ENCODE measurements at places on chromosomes 1 and 21.

DNA sequence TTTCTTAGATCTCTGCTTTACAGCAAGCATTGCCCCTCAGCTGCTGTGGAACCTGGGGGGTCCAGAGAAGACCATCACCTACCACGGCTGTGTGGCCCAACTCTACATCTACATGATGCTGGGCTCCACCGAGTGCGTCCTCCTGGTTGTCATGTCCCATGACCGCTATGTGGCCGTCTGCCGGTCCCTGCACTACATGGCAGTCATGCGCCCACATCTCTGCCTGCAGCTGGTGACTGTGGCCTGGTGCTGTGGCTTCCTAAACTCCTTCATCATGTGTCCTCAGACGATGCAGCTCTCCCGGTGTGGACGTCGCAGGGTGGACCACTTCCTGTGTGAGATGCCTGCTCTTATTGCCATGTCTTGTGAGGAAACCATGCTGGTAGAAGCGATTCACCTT is 33.4 kb upstream of the OR2B11 start:
- no peak for DNase-seq

- no peak for DNase-seq
Measured at GRCh38 chr1:201376107-201376463, 1.4 kb downstream of the TNNT2 start.

- no peak for DNase-seq
Measured at GRCh38 chr1:37477198-37477931, 3.0 kb downstream of the ZC3H12A start.

DNA sequence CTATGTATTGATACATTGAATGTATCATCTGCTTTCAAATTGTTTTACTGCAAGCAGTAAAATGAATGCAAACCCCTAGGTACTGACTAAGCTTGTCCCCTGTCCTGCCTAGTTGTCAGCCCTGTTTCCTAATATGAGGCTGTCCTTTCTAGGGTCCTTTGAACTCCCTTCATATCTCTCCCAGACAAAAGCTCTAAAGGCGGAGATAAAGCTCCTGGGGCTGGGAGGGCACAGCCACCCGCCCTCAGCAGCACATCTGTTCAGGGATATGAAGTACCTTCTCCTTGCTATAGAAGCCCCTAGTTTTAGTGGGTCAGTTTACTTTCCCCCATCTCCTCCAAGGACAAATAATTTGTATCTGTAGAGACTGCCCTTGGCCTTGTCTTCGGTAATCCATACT is 93.1 kb upstream of the ETS2 start:
- DNase-seq = no peak

- peak; percentile 54 for DNase-seq
Measured at GRCh38 chr1:9235096-9235459, 504 bp downstream of the H6PD start.

DNA sequence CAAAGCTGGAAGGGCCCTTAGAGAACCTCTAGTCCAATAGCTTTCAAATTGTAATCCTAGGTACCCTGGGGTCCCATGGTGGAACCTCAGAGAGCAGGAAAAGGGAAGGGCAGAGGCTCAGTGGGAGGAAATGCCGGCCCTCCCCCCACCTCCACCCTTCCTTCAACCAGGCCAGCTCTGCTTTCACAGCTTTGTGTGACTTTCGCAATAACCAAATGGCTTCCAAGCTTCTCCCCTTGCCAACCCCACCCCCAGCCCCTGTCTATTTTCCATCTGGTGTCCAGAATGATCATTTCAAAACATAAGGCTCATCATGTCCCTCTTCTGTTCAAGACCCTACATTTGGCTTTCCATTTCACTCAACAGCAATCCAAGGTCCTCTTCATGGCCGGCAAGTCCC is 74.4 kb downstream of the CD58 start:
- DNase-seq = no peak

- no peak for DNase-seq
Measured at GRCh38 chr1:8302081-8302956, 15.6 kb upstream of the SLC45A1 start.

GRCh38 chr21:30227633-30228404 is 11.9 kb upstream of the CLDN8 start:
- no peak for DNase-seq

DNA sequence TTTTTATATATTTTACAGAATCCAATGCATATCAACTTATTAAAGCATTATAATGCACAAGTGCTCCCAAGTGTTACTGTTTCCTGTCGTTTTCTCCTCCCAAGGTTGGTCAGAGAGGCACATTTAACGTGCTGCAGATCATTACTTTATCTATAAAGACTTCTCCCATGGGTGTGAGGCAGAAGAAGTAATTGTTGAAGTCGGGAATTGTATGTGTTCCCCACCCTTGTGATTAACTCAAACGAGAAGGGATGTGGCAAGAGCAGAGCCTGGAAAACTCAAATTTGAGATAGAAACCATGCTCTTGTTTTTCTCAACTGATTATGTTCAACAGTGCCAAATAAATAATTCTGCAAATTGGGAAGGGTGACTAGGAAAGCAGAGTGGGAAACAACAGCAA is 412.5 kb upstream of the ADAMTS5 start:
- DNase-seq = no peak

- DNase-seq = no peak
Measured at GRCh38 chr1:15712168-15712567, 23.9 kb upstream of the SLC25A34 start.

DNA sequence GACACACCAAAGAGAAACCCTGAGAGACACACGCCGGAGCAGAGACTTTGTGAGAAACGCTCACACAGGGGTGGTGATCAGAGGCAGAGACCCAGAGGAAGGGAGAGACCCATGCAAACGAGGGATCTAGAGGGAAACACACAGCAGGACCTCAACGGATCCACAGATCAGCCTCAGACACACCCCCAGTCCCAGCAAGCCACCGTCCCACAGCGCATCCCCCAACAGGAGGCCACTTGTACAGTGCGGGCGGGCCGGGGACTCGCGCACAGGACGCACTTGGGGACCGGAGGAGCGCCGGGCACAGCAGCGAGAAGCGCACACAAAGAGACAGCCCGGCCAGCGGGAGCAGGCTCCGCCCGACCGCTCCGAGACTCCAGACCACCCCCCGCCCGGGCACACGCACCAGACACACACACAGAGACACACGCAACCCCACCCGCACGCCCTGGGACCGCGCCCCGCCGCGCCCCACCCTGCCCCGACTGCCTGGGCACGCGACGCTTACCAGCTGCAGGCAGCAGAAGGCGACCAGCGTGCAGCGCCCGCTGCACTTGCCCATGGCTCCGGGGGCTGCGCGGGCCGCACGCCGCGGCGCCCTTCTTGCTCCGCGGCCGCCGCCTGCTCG is 587 bp downstream of the NKAIN1 start:
- peak; percentile 22 for DNase-seq

DNA sequence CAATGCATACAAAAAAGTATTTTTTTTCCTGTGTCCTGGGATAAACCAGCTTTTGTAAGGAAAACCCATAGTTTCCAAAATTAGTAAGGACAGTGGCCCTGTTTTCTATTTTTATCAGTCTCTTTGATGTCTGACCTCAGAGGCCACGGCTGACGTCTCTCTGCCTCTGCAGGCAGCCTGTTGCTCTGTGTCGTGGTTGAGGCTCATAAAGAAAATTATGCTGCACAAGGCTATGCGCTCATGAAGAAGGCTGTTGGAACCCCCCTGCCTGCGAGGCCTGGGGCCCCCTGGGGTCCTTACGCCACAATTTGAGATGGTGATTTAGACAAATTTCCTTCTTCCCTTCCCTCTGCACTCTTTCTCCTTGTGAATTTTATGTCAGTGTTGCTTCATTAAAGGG is 48.9 kb downstream of the AGPAT3 start:
- DNase-seq = no peak

All from endothelial cell (in vitro differentiated cells).